ENCODE measurements at places on chromosomes 13 and 19.

- no peak for DNase-seq
Observed at GRCh38 chr13:102441085-102441484, 39.2 kb upstream of the FGF14 start.

DNA sequence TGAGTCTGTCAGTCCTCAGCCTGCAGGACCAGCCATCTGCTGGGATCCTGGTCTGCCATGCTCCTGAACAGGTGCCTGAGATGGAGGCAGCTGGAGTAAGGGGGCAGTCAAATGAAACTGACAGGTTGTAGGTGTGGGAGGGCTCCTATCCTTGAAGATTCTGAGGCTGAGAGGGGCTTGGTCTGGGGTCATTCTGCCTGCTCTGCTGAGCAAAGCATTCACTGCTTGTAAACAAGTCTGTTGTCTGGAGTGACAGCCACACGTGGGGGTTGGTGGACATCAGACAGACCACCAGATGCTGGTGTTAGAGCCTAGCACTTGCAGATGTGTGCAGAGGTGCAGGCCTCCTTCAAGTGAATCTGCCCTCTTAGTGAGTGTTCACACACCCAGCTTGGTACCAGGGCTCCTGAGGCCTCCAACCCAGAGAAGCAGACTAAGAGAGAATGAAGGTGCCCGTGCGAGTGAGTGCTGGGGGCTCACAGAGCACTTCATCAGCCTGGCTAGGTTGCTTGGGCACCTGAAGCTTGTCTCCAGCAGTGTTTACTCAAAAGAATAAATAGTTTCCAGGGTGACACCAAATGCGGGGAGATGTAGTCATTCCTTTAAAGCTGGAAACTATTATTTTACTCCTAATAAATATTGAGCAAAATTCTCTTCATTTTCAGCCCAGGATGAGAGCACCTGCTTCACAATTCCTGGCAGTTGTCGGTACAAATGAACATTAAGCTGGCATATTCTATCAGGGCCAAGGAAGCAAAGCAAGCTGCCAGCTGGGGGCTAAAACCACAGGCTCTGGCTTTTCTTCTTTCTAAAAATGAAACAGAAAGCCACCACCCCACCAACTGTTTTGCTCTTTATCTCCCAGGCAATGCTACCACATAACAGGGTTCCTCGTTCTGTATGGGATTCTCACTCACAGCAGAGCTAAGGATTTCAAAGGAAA lies 82.3 kb downstream of the RNASEH2B start:
- DNase-seq, result no peak

DNA sequence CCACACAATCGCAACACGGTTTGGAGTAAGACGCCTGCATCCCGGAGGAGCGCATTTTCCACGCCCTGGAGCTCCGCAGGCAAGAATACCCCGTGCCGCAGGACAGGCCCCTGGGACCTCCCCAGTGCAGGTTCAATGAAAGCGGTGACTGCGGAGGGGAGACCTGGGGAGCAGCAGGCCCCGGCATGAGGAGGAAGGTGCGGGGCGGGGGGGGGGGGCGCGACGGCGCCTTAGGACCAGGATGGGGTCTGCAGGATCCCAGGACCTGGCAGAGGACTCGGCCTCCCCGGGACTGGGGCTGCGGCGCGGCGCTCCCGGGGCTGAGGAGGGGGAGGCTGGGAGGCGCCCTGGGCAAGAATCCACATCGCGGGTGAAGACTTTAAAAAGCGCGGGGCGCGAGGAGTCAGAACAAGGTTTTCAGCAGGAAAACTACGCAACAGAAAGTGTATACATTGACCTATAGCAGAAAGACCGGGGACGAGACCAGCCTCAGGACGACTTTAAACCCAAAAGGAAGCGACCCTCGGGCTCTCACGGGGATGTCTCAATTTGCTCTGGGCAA lies 432 bp downstream of the ZNF611 start:
- peak; percentile 10 for DNase-seq

DNA sequence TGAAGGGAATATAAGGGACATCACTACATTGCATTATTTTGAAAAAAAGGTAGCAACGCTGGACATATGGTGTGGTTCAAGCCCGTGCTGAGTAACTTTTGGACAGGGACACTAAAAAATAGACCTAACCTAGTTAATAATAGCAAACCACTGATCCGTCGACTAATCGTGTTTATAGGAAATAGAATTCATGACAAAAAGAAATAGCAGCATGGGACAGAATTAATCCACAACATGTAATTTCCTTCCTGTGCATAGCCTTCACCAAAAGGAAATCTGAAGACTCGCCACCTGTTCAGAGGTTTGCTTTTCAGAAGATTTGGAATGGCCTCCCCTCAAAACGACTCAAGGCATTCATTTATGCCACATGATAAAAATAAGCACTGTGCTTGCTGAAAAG lies 128.7 kb downstream of the FGF14 start:
- DNase-seq, result no peak

- DNase-seq, result peak; percentile 89
Observed at GRCh38 chr13:28707629-28708427, 10.9 kb downstream of the SLC46A3 start.

GRCh38 chr19:10321874-10322835 lies 6.3 kb upstream of the FDX2 start:
- no peak for DNase-seq

DNA sequence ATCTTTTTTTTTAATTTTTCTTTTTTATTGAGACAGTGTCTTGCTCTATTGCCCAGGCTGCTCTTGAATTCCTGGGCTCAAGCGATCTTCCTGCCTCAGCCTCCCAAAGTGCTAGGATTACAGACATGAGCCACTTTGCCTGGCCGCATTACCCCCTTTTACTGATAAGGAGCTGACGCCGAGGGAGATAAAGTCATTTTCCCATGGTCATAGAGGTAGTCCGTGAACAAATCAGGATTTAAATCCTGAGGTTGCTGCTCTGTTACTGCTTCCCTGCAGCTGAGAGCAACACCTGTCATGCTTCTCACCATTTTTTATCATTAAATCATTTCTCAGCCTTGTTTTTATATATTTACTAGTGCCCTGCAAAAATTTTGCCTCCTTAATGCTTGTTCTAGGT lies 7.4 kb downstream of the CYSLTR2 start:
- DNase-seq, result no peak

- no peak for DNase-seq
Observed at GRCh38 chr13:45809801-45810394, 41.7 kb downstream of the SIAH3 start.

DNA sequence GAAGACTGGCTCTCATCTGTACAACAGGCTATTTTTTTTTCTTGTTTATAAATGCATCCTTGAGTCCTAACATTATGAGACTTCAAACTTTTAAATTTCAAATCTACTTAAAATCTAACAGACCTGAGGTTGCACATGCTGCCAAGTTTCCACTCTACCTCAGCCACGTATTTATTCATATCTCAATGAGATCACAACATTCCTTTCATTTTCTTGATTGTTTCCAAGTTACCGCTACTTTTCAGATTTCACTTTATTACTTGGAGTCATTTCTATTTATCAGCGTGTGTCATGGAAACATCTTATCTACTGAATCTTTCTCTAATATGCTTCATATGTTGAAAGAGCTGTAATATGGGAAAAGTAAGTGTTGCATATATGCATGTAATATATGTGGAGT lies 1257.5 kb upstream of the ATXN8OS start:
- no peak for DNase-seq

GRCh38 chr13:100059827-100060226 lies 29.1 kb upstream of the PCCA start:
- DNase-seq, result no peak

- no peak for DNase-seq
Observed at GRCh38 chr13:24894972-24895300, 131.0 kb downstream of the RNF17 start.

DNA sequence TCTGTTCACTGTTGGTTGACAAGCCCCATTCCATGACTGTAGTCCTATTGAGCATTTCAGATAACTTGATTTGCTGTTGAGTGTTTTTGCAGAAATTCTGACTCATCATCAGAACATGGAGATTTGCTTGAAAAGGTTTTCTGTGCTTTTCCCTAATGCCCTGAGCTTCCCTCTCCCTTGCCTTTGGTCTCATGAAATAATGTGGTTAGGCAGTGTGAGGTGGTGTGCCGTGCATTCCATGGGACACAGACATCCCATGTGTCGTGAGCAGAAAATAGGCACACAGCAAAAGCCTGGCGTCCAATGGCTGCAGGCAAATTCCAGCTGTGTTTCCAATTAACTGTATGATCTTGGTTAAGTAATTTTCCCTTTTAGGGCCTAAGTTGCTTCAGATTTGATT lies 197.4 kb downstream of the DLEU7 start:
- DNase-seq, result peak; percentile 86

DNA sequence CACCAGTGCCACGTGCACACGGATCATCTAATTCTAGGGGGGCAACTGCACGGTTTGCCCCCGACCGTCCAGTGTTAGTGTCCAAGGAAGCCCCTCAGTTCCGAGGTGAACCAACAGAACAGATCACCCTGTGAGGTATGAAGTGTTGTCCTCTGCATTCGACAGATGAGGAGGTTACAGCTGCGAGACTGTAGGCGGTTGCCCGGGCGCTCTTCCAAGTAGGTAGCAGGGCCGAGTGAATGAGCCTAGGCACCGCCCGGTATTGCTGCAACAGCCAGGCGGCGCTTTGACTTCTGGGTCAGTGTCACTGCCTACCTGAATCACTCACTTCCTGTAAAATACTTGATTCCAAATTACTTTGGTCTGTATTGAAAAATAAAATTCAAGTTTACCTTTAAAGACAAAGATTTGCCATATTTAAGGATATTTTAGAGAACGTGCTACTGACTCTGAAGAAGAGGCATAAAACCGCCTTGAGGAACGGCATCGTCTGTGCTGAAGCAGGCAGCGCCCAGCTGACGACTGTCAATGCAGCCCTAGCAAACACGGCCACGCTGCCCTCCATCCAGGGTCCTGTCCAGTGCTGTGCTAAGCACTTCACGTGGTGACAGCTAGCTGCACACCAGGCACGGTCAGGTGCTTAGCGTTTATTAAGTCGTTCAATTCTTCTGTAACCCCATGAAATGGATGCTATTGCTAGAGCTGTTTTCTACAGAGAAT lies 19.3 kb upstream of the RASA3 start:
- DNase-seq, result no peak

DNA sequence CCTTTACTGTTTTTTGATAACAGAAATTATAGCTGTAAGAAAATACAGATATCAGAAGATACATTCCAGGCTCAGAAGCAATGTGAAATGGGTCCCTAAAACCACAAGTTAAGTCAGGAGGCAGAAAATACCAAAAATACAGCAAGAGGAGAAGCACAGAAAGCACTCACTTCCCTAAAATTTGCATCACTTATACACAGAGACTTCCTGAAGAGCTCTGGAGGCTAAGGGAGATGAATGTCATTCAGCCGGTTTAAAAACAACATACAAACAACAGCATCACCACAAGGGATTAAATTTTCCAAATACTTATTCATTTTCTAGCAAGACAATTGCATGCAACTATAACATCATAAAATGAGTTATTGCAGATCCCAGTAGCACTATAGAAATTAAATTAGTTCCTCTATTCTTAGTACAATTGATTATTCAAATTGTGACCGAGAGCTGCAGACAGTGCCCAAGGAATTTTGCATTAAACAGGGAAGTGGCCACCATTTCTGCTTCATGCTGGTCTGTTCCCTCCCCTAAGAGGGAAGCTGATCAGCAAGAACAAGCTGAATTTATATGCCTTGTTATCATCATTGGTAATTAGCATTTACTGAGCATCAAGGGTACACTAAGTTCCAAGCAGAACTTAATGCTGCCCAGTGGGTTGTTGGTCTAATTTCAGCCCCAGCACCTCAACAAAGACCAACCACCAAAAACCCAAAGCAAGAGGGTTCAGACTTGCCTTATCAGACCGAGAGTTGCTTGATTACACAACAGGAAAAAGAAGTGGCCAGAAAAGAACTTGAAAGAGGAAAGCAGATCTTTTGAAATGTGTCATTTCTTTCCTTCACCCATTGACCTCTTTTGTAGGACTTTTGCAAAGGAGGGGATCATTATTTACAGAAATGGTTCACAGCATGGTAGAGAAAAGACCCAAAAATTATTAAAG lies 140.7 kb downstream of the KCTD12 start:
- no peak for DNase-seq

DNA sequence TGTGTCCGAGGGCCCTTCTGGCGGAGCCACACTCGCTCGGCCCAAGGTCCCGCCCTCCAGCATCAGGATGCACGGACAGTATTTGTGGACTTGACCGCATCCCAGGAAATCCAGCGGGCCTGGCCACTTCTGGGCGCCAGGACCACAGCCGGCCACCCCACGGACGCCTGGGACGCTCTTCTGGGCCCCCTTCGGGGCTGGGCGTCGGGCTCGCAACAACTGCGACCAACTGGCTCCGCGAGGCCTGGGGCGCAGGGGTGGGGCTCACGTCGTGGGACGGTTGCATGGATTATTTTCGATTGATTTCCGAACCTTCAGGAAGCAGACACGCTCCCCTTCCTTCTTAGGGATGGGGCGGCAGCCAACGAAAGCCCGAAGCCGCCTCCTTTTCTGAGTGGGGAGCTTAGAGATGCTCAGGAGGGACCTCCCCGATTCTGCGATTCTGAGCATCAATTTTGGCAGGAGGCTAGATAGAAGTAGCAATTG lies 521 bp upstream of the NUP58 start:
- DNase-seq, result no peak

DNA sequence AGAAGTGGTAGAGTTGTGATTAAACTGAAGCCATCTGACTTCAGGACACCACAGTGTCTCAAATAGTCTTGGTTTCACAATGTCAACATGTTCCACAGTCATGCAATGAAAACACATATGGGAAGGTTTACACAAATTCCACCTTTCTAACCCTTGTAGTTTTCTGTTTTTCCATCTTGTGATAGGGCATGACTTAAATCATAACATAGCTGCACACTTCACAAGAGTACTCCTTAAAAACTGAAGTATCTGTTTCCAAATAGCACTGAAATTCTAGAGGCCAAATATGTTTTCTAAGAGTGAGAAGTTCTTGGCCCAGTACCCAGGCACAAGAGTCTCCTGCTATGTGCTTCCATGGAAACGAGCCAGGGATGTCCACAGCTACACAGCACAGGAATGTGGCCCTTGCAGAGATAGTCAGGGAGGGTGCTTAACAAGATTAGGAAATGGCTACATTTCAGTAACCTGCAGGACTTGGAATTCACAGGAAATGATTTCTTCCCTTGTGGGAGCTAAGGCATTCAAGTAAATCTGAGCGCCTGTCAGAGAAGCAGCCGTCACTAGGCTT lies 269.1 kb downstream of the NDFIP2 start:
- DNase-seq, result peak; percentile 95

DNA sequence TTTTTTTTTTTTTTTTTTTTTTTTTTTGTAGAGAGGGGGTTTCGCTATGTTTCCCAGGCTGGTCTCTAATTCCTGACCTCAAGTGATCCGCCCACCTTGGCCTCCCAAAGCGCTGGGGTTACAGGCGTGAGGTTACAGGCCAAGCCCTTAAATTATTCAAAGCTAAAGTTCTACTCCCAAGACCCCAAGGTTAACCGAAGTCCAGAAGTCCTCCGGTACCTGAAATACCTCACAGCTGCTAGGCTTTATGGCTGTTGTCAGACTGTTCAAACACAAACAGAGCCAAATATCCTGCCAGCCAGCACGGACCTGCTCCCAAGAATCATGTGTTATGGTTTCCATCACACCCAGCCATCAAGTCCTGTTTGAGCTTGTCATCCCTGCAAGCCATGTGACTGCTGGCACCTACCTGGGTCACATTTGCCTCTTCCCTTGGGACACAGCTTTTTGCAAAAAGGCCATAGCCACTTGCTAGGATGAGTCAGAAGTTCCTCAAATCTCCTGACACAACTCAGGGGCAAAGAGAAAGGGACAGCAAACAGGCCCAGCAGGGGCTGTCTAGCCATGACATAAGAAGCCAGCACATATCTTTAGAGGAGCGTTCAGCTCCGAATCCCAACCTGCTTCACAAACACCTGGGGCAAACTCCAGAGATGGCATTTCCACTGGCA lies 129.9 kb downstream of the FOXO1 start:
- no peak for DNase-seq

GRCh38 chr13:26025196-26025595 lies 26.6 kb downstream of the SHISA2 start:
- DNase-seq, result no peak

Measured in fibroblast of skin of back (primary cell).